ENCODE measurements at places on chromosomes 3 and 15.

- DNase-seq = no peak
These were observed 21.5 kb downstream of the CYFIP1 start for GRCh38 chr15:22958487-22959280.

- peak; percentile 74 for DNase-seq
These were observed 185.5 kb upstream of the KCNMB2 start for GRCh38 chr3:178350763-178351162.

DNA sequence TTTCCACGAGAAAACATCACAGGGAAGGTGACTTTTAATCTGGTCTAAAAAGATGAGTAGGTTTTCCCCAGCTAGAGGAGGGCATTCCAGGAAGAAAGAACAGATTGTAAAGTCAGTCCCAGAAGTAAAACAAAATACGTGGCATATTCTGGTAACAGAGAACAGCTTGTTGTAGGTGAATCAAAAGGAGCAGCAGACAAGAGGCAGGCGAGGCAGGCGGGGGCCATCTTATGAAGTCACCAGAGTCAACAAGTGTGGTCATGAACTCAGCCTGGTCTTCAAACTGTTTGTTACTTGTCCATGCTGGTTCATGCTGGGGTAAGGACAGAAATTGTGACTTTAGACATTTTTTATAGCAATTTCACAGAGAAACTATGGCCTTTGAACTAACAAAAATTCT, 4.0 kb upstream of the POPDC2 start:
- no peak for DNase-seq

DNA sequence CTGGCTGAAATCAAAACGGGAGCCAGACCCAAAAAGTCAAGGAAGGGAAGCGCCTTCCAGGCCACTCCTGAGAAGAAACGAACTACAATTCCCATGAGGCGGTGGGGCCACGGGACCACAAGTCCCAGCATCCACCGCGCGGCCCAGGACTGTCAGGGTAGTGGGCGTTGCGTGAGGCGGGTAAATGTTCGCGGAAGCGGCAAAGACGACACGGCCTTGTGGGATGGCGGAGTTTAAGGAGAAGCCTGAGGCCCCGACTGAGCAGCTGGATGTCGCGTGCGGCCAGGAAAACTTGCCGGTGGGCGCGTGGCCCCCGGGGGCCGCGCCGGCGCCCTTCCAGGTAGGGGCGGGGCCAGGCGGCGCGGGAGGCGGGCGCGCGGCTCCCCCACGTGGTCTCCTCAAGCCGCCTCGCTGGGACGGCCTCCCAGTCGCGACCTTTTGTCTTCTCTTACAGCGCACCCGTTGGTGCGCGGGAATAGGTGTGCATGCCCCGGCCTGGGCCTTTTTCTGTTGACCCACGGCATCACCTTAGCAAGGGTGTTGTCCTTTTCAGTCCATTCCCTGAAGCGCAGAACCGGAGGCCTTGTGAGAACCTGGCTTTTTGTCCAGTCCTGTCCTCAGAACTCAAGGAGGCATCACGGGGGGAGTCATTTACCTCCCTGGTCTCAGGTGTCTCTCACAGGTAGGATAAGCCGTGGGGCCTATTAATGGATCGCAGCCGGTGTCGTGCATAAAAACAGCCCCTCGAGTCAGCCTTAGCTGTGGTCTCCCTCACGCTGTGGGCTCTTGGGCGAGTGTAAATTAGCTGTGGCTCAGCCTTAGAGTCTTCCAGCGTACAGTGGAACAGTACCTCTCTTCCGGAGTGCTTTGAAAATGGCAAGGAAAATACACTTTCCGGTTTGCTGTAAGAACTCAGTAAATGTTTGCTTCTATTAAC, at the start of gene SETMAR:
TSS of gene SETMAR (plus strand) at position 183 of the 937 bp plus-strand sequence. CDS start at position 185, 2 bp downstream.
- DNase-seq = peak; percentile 75

DNA sequence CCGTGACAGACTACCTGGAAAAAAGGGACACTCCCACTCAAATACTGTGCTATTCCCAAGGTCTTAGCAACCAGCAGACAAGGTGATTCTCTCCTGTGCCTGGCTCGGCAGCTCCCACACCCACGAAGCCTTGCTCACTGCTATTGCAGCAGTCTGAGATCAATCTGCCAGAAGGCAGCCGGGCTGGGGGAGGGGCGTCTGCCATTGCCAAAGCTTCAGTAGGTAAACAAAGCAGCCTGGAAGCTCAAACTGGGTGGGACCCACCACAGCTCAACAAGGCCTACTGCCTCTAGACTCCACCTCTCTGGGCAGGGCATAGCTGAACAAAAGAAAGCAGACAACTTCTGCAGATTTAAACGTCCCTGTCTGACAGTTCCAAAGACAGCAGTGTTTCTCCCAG, 128.4 kb upstream of the SETMAR start:
- no peak for DNase-seq

DNA sequence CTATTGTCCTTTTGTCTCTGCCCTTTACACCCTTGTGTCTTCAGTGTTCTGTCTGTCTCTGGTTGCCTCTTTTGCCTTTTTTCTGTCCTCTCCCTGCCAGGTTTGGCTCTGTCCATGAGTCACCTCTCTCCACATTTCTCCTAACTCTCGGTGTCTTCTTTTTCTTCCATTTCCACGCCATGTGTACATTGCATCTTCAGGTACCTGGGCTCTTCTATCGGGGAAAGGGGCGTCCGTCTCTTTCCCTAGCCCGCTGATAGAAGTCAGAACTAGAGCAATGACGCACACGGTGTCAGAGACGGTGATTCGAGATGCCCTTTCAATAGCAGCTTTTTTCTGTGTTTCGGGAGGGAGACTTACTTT, 641 bp downstream of the OPA1 start:
- DNase-seq = peak; percentile 16

DNA sequence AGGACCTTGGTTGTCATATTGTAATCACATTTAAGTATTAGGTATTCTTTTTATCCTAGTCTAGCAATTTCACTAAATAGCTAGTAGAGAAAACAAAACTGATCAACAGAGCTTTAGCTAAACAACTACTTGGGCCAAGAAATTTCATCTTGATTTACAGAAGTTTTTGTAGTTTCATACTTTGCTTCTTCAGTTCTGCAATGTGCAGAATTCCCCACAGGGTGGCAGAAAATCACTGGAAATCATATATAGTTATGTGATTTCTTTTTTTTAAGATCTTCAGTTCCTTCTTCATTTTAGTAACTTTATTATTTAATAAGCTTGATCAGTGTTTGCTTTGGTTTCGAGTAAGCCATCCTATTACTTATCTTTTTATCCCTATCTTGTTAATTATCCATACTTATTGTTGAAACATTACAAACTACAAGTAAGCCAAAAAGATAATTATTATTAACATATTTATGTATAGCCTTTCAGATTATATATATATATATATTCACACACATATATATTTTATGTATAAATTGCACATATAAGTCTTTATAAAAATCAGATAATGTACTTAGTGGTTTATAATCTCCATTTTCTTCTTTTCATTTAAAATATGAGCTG, 2.2 kb upstream of the BNIP2 start:
- DNase-seq = peak; percentile 44

Measured in HCEC 1CT (cell line).